ENCODE measurements at places on chromosomes 3 and 15.

GRCh38 chr15:90501898-90502297, 27.8 kb upstream of the CRTC3 start:
- no peak for DNase-seq

GRCh38 chr3:165194511-165195240, 1.5 kb downstream of the SLITRK3 start:
- no peak for DNase-seq

DNA sequence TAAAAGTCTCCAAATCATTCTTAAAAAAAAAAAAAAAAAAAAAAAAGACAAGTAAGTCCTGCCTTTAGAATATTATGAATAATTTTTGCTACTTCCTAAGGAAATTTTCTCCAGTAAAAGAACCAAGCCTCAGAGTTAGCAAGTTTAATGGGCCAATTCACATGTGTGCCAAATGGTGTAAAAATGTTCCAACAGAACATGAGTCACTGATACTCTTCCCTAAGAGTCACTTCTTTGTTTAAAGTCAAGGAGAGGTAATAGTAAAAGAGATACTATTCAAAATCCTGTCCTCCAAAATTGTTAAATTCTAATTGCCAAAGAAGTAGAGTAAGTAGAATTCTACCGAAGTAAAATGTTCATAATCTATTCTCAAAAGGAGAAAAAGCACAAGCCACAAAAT, 17.7 kb upstream of the CPA3 start:
- no peak for DNase-seq

DNA sequence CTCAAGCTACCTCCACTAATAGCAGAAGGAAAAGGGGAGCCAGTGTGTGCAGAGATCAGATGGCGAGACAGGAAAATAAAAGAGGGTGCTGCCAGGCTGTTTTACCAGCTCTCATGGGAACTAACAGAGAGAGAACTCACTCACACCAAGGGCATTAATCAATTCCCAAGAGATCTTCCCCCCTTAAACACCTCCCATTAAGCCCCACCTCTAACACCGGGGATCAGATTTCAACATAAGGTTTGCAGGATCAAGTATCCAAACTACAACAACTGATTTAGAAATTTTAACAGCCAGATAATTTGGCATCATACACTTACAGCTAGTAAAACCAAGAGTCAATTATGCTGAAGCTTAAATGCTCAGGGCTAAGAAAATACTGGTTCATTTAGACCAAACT, 18.9 kb downstream of the CD200 start:
- no peak for DNase-seq

GRCh38 chr3:78798266-78798832, 969.4 kb downstream of the ROBO1 start:
- no peak for DNase-seq

DNA sequence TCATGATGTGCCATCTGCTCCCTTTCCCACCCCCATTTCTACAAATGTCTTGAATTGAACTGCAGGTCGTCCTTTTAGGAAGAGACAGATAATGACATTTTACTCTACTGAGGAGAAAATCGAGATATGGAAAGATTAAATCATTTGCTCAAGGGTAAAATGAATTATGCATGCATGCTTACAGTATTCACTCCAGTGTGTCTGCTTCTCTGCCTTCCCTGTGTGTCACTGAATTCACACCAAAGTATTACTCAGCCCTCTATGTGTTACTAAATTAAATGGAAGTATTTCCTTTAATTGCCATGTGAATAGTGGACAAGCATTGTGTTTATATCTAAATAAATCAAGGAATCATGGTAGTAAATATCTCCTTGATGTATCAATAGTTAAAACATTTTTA, 449.0 kb downstream of the NLGN1 start:
- no peak for DNase-seq

- DNase-seq, result no peak
Measured at GRCh38 chr15:94252906-94253491, 21.6 kb downstream of the MCTP2 start.

DNA sequence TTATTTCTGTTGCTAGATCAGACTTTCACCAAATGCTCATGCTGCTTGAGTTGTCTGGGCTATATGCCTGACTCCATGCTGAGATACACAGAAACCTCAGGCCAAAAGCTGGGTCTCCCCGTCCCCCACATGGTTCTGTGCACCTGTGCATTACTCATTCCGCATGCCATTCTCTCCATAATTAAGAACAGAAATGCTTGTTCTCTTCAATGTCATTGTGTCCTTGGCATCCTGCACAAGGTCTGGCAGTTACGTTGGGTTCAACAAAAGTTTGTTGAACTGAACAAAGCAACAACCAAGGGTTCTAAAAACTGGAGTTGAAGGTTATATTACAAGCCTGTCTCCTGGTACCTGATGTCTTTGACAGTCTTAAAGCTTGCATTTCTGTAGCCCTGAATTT, 177.5 kb downstream of the FNDC3B start:
- no peak for DNase-seq

GRCh38 chr3:144055604-144056003, 84.0 kb downstream of the DIPK2A start:
- no peak for DNase-seq

GRCh38 chr15:95770196-95770595, 560.3 kb upstream of the NR2F2 start:
- DNase-seq, result no peak

DNA sequence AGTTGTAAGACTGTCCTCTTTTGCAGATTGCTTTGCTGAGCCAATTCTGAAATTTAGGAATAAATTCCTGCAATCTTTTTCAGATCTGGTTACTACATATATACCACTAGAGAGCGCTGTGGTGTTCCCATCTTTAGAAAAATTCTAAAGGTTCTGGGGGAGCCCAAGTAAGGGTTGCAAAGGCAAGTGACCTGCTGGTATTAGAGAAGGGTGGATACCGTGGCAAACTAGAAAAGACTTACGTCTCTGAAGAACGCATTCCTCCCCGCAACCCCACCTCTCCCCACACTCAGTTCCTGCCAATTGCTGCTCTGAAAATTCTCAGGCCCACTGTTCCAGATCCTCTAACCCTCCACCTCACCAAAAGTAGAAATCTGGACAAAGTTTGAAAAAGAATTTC, 48.5 kb downstream of the EFHB start:
- no peak for DNase-seq

GRCh38 chr15:35080226-35080625, 4.9 kb downstream of the NANOGP8 start:
- DNase-seq, result no peak

- DNase-seq, result no peak
Measured at GRCh38 chr3:72505539-72506405, 342.5 kb downstream of the SHQ1 start.

DNA sequence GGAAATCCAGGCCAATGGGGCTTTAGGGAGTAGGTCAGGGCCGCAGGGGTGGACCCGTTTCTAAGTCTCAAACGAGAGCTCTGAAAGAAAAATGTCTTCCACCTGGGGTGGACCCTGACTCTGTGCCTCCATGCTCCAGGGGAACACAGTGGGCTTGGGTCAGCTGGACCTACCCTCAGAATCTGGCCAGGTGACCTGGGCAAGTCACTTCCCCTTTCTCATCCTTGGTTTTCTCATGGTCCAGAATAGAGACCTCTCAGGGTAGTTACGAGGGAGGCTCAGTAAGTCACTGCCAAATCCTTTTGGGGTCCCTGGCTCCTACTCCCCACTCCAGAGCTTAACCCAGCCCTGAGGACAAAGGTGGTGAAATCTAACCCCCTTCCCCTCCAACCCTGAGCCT, 25.8 kb downstream of the EFCAB12 start:
- DNase-seq, result no peak

DNA sequence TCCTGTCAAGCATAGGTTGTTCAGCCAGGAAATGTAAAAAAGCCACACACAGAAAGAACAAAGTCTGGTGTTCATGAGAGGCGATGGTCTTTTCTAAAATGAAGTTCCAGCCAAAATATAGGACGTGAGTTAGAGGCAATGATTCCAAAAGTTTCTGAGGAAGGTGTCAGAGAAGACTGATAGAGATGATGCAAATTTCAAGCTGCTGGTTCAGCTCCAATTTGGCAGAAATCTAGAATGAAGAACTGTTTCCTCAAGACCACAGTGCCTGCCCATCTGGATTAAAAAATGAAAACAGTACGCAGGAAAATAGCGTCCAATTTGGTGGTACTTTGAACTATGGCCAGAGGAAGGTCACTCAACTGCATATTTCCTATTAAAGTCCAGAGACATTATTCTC, 672.9 kb downstream of the SQOR start:
- DNase-seq, result no peak

GRCh38 chr3:11238060-11238459, 34.1 kb upstream of the ATG7 start:
- DNase-seq, result no peak

- DNase-seq, result no peak
Measured at GRCh38 chr3:179962629-179963387, 73.9 kb downstream of the PEX5L start.

DNA sequence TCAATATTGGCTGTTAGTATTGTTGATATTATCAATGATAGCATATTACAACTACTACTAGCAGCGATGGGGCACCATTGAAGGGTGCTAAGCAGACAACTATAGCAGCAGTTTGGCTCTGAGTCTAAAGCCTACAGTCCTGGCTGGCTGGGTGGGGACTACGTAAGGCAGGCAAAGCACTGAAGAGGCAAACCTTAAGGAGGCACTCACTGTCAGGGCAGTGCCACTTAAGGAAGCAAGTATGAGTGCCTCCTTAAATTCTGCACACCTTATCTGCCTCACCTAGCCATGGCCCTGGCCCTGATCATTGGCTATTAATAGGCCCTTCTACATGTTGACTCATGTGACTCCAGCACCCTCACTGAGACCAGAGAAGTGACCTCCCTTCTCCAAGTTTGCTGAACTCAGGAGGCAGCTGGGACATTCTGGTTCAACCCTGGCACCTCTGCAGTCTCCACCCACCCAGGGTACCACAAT, 20.6 kb downstream of the CDCP1 start:
- no peak for DNase-seq

- DNase-seq, result no peak
Measured at GRCh38 chr15:29853211-29853987, 31.1 kb upstream of the TJP1 start.

GRCh38 chr3:62525281-62525680, 151.9 kb upstream of the FEZF2 start:
- no peak for DNase-seq

DNA sequence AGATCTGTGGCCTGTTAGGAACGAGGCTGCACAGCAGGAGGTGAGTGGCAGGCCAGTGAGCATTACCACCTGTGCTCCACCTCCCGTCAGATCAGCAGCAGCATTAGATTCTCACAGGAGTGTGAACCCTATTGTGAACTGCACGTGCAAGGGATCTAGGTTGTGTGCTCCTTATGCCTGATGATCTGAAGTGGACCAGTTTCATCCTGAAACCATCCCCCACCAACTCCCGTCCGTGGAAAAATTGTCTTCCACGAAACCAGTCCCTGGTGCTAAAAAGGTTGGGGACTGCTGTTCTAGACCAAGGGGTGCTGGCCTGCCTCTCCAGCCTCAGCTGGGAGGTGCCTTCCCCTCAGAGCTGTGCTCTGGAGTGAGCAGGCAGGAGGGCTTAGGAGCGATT, 61.4 kb downstream of the RPLP1 start:
- DNase-seq, result no peak

DNA sequence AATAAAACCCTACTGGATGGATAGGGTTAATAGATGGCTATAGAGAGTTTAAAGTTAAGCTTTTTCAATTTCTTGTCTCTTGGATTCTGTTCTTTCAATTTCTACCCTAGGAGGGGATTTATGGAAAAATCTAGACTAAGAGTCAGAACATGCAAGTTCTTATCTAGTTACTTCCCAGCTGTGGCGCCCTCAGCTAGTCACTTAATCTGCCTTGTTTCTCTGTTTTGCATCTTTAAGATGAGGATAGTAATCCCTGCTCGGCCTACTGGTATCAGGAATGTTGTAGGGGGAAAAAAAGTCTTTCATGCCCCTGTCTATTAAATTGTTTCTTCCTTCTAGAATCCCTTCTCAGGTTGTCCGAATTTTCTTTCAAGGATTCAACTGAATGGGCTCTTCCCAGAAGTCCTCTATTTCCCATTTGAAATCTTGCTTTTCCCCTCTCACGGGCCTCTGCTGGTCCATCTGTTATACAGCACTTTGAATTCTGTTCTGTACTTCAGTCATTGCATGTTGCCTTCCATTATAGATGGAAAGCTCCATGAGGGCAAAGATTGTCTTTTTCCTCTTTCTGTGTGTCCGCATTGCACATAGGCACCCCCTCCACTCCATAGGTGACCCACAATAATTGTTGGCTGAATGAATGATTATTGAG, 4.4 kb downstream of the KCTD6 start:
- DNase-seq, result no peak

GRCh38 chr3:9970020-9970652, 16.5 kb downstream of the EMC3 start:
- DNase-seq, result no peak

DNA sequence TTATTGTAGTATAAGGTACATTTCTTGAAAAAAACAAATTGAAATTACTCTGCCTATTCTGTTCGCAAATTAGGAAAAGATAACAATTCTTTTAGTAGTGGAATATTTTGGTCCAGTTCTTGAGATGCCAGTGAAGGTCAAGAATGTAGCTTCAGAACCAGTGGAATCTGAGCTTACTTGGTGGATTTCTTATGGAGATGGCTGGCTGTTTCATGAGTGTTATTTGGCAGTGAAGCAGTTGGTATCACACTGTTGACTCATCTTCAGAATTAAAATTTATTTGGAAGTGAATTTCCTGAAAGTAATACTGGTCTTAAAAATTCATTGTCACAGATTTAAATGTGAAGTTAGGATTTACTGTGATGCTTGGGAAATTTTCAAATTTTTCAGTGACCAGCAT, 19.1 kb downstream of the RNF13 start:
- no peak for DNase-seq

- DNase-seq, result no peak
Measured at GRCh38 chr3:100407977-100408532, 6.7 kb downstream of the LNP1 start.

Data from activated naive CD8-positive, alpha-beta T cell treated with anti-CD3 and anti-CD28 coated beads, Interleukin-2, amount 50 U/mL, for 16 hours (primary cell).